ENCODE measurements at places on chromosomes 1 and 21.

DNA sequence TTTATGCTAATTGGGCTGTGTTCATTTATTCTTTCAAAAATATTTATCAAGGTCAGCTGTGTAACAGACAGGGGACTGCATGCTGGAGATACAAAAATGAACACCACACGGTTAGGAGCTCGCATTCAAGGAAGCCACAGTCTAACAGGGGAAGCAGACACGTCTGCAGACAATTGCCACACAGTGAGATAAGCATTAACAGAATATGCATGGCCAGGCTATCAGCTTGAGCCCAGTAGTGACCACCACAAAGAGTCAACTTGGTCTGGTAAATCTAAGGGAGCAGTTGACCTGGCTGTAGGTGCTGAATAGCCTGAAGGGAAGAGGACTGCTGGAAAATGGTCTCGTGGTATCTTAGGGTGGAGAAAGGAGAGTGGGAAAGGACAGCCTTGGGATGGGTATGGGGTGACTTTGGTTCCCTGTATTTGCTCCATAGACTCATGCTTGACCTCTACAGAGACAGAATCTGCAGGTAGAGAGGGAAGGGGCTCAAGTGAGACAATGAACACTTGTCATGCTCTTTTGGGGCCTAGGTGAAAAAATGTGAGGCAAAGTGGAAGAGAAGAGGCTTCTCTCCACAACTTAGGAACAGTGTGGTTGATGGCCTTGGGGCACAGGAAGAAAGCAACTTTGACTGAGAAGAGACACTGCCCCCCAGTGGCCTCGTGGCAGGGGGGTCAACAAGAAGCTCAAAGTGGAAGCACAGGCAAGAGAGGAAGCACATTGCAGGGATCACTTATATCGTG lies 7.6 kb upstream of the NPL start:
- peak; percentile 45 for DNase-seq

DNA sequence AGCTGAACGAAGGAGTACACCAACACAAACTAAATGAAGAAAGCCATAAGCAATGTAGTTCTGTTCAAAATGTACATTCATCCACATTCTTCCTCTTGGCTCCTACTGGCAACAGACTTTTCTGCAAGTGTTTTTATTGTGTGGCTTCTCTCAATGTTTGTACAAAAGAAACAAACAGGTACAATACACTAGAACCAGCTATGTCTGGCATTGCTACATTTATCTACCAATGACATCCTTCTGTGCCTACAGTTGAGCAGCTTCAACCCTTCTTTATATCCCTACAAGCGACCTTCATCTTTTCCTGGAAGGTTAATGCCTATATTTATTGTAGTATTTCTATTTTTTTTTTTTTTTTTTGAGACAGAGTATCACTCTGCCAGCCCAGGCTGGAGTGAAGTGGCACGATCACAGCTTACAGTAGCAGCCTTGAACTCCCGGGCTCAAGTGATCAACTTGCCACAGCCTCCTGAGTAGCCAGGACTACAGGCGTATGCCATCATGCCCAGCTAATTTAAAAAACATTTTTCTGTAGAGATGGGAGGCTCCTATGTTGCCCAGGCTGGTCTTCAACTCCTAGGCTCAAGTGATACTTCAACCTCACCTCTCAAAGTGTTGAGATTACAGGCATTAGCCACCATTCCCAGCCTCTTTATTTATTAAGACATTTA lies 89.3 kb downstream of the ASH1L start:
- DNase-seq: no peak

GRCh38 chr1:232726048-232726779 lies 79.0 kb upstream of the MAP10 start:
- DNase-seq: no peak

DNA sequence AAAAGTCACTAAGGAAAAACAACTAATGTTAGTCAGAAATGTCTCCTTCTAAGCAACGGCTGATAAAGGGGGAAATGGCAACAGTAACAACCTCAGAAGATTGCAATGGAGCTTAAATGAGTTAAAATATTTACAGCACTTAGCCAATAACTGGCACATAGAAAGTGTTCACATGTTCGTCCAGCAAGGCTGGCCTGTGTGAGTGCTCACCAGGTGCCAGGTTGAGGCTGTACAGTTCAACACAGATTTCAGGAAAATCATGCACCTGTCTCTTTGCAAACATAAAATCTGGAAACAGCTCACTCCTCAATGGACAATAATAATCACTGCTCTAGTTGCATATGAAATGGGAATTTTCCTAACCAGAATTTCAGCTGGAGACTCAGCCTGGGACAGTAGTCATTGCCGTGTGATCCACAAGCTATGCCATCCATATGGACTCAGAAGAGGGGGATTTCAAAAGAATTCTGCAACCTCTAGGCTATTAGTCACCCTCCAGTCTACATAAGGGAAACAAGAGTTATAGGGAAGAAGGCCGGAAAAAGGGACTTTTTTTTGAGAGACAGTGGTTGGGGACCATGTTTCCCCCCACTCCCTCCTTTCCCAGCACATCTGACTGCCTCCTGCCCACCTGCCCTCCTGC lies 68.6 kb downstream of the SYDE2 start:
- DNase-seq: no peak

- DNase-seq: no peak
Observed at GRCh38 chr21:33299181-33299752, 25.5 kb upstream of the IFNAR1 start.

GRCh38 chr1:81050390-81050789 lies 750.3 kb upstream of the ADGRL2 start:
- DNase-seq: no peak

DNA sequence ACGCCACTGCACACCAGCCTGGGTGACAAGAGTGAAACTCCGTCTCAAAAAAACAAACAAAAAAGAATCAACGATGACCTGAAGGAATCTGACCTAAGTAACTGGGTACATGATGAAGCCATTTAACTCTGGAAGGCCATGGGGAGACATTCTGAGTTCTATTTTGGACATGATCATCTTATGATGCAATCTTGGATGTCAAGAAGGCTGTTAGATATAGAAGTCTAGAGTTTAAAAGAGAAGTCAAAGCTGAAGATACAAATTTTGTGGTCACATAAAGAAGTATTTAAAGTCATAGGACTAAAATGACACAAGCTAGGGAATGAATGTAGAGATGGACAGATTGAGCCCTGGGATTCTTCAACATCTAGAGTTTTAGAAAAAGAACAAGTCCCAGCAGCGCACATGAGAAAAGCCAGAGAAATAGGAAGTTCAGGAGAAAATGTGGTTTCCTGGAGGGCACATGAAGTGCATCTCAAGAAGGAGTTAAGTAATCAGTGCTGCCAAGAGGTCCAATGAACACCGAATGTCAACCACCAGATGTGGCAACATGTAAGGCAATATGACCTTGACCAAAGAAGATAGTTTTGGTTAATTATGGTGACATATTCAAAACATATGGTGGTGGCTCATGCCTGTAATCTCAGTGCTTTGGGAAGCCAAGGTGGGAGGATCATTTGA lies 26.8 kb downstream of the ELK4 start:
- DNase-seq: no peak

DNA sequence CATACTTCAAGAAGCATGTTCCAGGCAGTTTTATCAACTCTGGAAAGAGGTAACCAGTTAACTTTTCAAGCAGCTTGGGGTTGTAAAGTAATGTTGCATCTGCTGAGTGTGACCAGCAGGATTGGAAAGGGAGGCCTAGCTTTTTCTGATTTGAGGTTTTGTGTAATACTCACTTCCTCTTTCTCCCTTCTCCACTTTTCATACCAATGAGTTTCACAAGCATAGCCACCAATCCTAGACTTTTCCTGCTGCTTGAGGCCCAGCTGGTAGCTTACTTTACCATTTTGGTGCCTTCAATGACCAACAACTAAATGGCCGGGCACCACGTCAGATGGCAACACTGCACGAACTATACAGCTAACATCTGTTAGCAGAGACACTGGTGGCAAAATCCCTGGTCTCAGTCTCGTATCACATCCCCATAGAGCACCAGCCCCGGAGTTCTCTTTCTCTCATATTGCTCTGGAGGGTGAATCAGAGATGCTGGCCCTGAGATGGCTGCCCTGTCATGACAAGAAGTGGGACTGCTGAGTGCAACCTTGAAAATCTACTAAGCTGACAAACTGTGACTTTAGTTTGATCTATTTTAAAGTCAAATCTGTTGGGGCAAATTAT lies 14.8 kb upstream of the GPR88 start:
- DNase-seq: no peak

DNA sequence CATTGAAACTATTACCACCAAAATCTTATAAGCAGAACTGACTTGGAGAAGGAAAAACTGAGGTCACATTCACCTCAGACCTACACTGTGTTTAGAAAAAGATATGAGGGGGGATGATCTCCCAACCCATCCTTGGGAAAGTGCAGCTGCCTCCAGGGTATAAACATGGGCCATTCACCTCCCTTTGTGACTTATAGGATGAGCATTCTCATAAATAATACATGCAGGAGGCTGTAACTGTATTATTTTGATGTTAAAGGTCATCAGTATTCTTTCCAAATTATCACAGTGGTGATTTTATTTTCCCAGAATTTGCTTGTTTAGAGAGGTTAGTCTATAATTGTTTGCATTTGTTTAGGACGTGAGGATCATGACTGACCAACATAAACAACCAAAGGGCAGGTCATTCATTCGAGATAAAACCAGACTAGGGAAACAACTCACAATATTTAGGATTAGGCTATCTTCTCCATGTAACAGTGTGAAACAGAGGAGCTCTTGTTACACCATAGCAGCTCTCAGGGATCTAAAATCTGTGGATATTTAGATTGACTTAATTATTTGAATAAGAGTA lies 109.2 kb upstream of the NR5A2 start:
- no peak for DNase-seq

DNA sequence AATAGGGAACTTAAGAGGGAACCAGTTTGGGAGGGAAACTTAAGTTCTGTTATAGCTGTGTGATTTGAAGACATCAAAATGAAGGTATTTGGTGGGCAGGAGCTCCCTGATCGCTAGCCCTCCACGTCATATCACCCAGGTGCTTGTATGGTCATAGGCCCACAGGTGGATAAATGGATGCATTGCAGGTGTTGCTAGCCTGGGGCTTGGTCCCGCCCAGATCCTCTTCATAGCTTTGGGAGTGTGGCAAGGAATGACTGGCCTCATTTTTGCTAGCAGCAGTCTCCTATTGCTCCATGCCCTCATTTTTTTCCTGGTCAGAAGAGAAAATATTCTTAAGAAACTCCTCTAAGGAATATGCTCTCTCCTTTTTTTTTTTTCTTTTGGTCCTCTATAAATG lies 11.3 kb downstream of the GNPAT start:
- no peak for DNase-seq

DNA sequence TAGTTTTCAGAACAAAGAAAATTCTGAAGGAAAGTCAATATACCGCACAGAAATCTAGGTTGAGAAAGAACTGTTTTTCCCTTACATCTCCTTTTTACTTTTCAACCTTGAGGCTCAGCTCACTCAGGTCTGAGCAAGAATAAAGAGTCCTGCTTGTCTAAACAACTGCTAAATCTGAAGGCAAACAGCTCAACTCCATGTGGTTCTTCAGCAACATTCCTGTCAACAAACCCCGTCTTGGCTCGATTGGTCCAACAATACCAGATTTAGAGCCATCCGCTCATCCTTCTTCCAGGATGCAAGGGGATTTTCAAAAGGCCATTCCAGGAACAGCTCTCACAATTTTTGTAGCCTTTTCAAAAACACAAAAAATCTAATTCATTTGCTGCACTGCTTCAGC lies 119.8 kb downstream of the HLCS start:
- DNase-seq: no peak

DNA sequence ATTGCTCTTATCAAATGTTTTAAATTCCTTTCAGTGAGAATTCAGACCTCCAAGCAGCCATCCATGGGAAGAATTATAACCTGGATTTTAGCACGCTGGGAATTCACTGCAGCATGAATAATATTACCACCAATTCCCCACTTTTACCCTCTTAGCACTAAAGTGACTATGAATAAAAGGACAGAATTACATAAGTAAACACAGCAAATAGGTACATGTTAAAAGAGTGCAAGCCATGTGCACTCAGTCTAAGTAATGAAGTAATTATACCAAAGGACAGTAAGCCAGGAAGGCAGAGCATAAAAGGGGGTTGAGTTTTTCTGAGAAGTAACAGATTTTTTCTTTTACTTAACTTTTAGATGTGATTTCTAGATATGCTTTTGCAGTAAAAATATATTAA lies 176.3 kb downstream of the DENND1B start:
- DNase-seq: peak; percentile 73

DNA sequence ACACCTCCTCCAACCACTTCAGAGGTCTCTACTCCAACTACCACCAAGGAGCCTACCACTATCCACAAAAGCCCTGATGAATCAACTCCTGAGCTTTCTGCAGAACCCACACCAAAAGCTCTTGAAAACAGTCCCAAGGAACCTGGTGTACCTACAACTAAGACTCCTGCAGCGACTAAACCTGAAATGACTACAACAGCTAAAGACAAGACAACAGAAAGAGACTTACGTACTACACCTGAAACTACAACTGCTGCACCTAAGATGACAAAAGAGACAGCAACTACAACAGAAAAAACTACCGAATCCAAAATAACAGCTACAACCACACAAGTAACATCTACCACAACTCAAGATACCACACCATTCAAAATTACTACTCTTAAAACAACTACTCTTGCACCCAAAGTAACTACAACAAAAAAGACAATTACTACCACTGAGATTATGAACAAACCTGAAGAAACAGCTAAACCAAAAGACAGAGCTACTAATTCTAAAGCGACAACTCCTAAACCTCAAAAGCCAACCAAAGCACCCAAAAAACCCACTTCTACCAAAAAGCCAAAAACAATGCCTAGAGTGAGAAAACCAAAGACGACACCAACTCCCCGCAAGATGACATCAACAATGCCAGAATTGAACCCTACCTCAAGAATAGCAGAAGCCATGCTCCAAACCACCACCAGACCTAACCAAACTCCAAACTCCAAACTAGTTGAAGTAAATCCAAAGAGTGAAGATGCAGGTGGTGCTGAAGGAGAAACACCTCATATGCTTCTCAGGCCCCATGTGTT lies 66.6 kb downstream of the TPR start:
- no peak for DNase-seq

DNA sequence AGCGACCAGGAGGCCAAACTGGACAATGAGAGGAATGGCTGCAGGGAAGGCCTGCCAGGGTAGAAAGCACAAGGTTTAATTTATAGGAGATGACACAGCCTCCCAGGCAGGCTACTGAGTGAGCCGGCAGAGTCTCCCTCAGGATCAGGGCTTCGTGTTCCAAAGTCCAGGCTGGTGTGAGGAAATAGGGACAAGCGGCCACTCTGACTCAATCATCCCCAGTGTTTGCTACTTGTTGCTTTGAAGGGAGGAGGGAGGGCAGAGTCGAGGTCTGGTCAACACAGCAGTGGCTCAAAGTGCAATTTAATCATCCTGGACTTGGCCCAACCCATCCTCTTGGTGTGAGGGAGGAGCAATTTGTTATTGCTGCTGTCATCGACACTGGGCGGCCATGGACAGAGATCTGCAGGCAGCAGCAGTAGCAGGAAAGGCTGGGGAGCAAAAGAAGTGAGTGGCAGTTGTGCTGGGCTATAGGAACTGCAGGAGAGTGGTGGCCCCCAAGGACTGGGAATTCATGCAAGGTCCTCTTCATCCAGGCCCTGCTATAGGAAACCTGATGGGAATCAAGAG lies 27.5 kb downstream of the TBX15 start:
- DNase-seq: no peak
